AG09319 (cell line): ENCODE measurements at places on chromosomes 11 and 22.

DNA sequence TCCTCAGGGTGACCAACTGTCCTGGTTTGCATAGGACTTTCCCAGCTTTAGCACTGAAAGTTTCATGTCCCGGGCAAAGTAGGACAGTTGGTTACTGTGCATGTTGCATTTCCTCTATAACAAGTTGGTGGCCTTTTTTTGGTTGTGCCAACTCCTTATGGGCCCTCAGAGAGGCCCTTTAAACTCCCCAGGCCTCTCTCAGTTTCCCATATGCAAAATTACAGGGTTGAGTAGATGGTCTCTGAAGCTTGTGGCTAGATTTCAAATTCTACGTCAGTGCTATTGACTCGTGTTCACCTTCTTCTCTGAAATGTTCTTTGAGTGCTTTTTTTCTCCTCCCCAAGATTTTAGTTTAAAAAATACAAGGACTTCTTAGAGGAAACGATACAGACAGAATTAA is 92.5 kb downstream of the MYO18B start:
- DNase-seq, result no peak

GRCh38 chr22:20940186-20940651 is 23.0 kb downstream of the CRKL start:
- DNase-seq, result peak; percentile 69

DNA sequence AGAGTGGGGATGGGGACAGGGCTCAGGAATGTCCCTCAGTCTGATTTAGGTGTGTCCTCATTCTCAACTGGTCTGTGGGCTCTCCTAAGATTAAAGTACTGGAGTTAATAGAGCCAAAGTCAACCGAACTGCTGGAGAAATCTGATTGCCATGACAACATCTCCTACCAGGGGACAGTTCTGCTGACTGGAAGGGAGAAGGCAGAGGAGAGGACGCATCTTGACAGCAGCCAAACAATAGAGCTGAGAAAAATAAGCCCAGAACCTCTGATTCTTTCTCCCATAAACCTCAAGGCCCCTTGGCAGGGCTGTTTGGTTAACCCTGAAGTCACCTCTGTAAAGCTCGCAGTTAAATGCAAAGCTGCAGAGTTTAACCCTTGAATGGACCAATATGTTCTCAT is 2.8 kb downstream of the KCTD14 start:
- no peak for DNase-seq

- no peak for DNase-seq
Measured at GRCh38 chr11:107591378-107592230, 657 bp downstream of the ELMOD1 start.

DNA sequence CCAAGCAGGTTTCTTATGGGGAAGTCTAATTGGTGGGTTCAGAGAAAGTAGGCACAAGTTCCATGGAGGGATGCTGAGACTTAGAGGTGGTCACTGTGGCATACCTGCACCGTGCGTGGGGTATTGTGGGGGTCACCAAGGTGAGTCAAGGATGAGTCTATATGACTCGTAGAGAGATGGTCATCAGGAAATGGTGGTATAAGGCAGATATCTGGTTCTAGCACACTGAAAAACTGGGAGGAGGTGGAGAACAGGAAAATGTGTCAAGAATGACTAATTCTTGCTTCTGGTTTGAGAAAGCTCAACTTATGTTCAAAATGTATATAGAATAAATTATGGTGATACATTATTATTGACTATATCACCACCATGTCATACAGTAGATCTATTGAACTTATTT is 258.1 kb downstream of the RAB38 start:
- no peak for DNase-seq

DNA sequence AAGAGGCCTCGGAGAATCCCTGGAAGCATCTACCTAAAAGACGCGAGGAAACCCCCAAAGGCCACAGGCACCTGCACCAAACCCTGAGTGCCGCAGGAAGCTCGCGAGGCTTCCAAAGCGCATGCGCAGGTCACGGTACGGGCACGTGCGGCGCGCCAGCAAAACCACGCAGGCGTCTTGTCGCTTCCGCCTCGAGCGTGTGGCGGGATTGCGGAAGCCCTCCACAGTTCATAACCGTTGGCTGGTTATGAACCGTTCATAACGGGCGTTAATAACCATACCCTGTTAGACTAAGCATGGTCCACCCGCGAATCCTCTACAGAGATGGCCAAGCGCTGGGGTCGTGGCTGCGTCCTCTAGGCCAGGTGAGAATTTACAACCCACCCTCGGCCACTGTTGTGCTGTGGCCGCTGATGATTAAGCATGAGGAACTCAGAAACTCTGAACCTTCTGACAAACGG is 46.4 kb downstream of the MORC2 start:
- DNase-seq, result no peak

- DNase-seq, result no peak
Measured at GRCh38 chr11:134967746-134968145, 555.7 kb upstream of the B3GAT1 start.
